ENCODE measurements at places on chromosomes 1 and 21.

- DNase-seq: no peak
These were observed 4.7 kb downstream of the LDLRAD2 start for GRCh38 chr1:21816602-21817302.

DNA sequence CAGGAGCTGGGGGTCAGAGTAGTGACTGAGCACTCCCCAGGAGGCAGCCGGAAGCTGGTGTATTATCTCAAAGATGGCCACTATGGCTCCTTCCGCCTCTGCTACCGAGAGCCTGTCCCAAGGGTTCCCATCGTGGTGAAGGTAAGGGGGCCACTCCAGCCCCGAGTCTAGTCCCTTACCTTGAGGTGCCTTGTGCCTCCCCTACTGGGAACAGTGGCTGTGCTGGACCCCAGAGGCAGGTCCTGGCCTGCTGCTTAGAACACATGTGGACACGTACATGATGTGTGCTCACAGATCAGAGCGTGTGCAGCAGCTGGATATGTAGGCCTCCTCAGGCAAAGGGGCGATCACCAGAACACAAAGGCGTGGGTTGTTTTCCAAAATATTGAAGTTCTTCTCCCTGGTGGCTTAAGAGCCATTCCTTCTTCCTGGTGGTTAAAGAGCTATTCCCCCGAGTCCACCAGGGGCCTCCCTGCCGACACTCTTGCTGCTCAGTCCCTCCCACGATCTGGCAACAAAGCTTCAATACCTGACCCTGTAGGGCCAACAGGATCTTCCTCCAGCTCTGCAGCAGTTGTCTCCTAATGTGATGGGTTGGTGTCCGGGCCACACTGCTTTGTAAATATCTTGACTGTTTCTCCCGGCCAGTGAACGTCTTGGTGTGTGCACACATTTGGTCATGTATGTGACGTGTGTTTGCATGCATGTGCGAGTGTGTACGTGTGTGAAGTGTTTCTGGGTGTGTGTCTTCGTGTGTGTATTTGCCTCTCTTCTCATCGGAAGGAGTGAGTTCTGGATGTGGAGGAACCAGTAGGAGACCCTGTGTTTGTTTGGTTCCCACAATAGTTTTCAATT is 68.4 kb upstream of the TINAGL1 start:
- DNase-seq: no peak

- DNase-seq: no peak
These were observed 165.3 kb downstream of the GALNT2 start for GRCh38 chr1:230232371-230232771.

GRCh38 chr1:24257373-24257772 is 61.8 kb upstream of the GRHL3 start:
- no peak for DNase-seq

DNA sequence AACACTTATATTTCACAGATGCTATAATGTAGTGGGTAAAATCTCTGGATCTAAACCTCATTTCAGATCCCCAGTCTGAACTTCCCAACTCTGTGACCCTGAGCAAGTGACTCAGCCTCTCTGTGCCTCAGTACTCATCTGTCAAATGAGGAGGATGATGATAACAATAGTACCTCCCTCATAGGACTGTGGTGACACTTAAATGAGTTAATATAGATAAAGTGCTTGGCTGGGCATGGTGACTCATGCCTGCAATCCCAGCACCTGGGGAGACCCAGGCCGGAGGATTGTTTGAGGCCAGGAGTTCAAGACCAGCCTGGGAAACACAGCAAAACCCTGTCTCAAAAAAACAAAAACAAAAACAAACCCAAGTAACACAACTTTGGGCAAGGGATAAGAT is 4.7 kb upstream of the ECE1 start:
- DNase-seq: peak; percentile 46

DNA sequence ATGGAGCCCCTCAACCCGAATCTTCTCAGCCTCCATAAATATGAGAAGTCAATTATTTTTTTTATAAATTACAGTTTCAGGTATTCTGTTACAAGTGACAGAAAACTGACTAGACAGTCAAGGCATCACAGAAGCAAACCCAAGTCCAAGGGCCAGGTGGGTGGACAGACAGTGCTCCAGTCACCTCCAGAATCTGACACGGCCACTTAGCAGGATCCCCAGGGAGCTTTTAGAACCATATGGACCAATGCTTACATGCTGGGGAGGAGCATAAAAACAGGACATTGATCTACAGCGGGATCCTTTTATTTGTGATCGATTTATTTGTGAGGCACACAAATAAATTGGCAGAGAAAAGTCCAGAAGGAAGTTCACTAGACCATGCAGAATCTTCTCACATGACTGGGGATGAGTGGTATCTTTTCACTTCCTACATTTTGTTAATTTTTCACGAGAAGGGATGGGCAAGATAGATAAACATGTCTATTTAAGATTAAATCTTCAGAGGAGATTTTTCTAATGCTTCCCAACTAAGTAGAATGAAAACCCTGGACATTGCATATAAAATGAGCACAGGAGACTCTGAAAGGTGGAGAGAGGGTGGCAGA is 15.0 kb downstream of the ZNF496 start:
- DNase-seq: no peak

GRCh38 chr21:46307625-46308024 is 16.0 kb downstream of the C21orf58 start:
- no peak for DNase-seq

DNA sequence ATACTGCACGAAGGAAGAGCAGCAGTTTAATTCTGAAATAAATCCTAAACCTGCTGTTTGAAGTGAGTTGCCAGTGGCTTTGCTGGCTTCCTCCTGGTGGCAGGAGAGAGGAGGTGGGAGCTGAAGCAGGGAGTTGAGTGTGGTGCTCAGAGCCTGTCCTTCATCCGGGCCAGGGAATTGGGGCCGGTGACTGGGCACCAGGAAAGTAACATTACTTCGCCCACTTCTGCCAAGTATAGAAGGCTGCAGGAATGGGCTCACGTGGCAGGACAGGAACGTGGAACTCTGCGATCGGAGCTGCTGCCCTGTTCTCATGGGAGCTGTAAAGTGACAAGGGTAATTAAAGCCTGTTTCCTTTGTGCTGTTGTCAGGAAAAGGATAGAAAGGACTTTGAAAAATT is 8.7 kb downstream of the TOR3A start:
- no peak for DNase-seq

GRCh38 chr21:15617964-15618363 is 111.8 kb upstream of the USP25 start:
- no peak for DNase-seq

DNA sequence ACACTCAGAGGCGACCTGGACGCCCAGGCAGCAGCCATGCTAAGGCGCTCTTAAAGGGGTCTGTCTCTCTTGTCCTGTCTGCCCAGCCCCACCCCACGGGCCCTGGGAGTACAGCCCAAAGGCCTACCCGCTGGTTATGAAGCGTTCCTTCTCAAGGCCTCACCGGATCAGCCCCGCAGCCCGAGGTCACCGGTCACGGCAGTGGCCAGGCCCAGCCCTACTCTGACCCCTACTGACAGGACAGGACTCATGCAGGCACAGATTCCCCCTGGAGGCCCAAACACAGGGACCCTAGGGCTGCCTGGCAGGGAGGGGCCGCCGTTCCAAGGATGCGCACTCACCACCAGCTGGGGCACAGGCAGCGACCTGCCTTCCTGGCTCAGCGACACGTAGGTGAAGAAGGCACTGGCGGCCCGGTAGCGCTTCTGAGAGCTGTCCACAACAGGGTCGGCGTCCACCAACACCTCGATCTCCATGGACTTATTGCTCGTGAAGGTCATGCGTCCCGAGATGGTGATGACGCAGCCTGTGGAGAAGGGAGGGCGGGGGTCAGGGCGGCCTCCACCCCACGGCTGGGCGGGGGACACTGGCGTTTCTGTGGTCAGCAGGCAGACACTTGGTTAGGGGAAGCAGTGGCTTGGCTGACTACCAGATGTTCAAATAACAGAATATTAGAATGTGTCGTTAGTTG is 20.0 kb upstream of the GPR153 start:
- DNase-seq: no peak

DNA sequence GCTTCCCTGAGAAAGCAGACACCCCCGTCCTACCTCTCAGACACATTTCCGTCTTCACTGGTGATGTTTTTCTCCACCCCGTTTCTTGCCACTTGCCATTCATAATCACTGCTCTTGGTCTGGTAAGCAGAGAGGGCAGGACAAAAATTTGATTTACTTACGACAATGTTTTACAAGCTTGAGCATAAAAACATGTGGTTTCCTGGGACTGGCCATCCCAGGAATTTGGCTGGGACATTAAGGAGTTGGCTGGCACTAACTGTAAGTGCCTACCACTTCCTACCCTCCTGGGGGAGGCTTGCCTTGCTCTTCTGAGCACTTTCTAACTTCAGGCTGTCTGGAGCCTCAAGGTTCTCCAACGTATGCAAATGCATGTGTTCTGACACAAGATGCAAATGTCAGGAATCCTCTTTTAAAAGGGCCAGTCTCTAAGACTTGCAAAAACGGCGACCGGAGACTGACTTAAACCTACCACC is 24.2 kb downstream of the ZBTB18 start:
- no peak for DNase-seq

- no peak for DNase-seq
These were observed 68.3 kb upstream of the GCLM start for GRCh38 chr1:93977598-93977945.

- no peak for DNase-seq
These were observed 110.0 kb downstream of the GLUL start for GRCh38 chr1:182281541-182281940.

- DNase-seq: no peak
These were observed 13.2 kb downstream of the GBP5 start for GRCh38 chr1:89259283-89259971.

GRCh38 chr1:193799948-193800690 is 613.7 kb upstream of the B3GALT2 start:
- no peak for DNase-seq

GRCh38 chr1:17851056-17851455 is 95.9 kb downstream of the ACTL8 start:
- no peak for DNase-seq

- DNase-seq: no peak
These were observed 11.6 kb downstream of the HCRTR1 start for GRCh38 chr1:31628931-31629556.

- DNase-seq: no peak
These were observed 4.9 kb downstream of the TRIM46 start for GRCh38 chr1:155178441-155179111.

DNA sequence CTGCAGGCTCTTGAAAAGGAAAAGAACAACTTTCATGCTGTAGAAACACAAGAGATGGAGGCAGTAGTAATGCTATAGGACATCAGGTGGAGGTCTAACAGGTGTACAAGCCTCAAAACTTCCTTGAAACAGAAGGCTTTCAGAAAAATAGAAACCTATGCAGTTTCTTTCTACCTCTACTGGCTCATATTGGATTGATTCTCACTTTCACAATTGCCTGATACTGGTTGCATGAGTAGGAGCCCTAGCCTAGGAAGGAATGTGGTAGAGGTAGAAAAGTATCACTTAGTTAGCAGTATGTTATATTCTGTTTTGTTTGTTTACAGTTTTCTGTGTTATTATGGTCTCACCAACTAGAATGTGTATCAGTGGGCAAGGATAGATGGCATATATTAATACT is 175.4 kb upstream of the GORAB start:
- no peak for DNase-seq

GRCh38 chr1:195738966-195739650 is 869.1 kb downstream of the KCNT2 start:
- DNase-seq: no peak

DNA sequence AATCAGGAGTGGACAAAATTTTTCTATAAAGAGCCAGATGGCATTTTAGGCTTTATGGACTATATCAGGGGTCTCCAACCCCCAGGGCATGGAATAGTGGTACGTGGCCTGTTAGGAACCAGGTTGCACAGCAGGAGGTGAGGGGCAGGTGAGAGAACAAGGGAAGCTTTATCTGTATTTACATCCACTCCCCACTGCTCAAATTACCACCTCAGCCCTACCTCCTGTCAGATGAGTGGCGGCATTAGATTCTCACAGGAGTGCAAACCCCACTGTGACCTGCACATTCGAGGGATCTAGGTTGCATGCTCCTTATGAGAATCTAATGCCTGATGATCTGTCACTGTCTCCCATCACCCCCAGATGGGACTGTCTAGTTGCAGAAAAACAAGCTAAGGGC is 13.9 kb downstream of the PHTF1 start:
- no peak for DNase-seq

GRCh38 chr1:2019172-2019543 is at the start of gene GABRD:
TSS of gene GABRD (plus strand) at chr1:2019345. CDS start at chr1:2019424, 79 bp downstream.
- DNase-seq: no peak

DNA sequence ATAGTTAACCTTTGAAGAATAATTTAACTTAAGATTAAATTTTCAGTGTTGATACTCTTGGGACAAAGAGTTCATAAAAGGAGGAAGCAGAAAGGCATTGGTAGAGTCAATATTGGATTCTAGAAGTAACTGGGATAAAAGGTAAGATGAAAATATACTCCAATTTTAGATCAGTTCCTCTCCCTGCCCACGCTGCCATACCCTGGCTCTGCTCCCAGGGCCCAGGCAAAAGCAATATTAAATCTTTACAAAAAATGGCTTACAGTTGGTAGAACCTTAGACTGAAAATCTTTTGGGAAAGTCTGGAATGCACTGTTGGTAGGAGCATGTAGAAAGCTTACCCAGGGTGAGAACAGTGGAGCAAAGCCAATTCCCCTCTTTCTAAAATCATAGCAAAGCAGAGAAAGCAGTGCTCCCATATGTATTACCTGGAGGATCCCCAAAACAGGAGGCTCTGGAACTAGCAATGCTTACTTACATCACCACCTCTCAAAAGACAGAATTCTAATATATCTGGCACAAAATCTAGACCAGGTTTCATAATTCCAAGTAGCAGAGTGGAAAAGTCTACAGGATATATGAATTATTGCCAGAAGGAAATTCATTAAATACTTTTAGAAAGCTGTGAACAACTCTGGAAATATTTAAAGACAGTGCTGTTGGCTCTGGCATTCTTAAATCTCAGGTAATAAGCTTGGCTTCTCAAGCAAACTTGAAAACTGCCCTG is 24.5 kb downstream of the KIAA0319L start:
- DNase-seq: no peak

- DNase-seq: no peak
These were observed 96.9 kb downstream of the DHRS3 start for GRCh38 chr1:12521096-12521495.

- DNase-seq: no peak
These were observed 661.8 kb upstream of the PTBP2 start for GRCh38 chr1:96059736-96060135.

- DNase-seq: no peak
These were observed 34.7 kb downstream of the CDCA8 start for GRCh38 chr1:37726751-37727585.

- no peak for DNase-seq
These were observed 1.6 kb upstream of the KDF1 start for GRCh38 chr1:26961826-26962225.

- DNase-seq: no peak
These were observed 15.1 kb upstream of the MPL start for GRCh38 chr1:43322506-43322905.

- DNase-seq: no peak
These were observed 214.7 kb downstream of the CHRM3 start for GRCh38 chr1:239601108-239601507.

GRCh38 chr1:95371666-95372282 is 137.8 kb downstream of the RWDD3 start:
- no peak for DNase-seq

GRCh38 chr1:220700556-220701179 is 10.5 kb downstream of the C1orf115 start:
- DNase-seq: no peak

All from T-helper 17 cell (primary cell).